HCT116 (cell line): ENCODE measurements at places on chromosomes 3 and 15. TPM values are rescaled to one million over a fixed set of nuclear protein-coding genes. Genes with fewer than 3 reads are reported as not detected.
A peak's percentile ranks its signal among the peaks of the same experiment; 100 is the strongest.

Gene IL17RE
- total RNA-seq = 14.3 TPM

Gene CD276
- total RNA-seq = 75.4 TPM

Gene MESP2
- total RNA-seq = 0.20 TPM

DNA sequence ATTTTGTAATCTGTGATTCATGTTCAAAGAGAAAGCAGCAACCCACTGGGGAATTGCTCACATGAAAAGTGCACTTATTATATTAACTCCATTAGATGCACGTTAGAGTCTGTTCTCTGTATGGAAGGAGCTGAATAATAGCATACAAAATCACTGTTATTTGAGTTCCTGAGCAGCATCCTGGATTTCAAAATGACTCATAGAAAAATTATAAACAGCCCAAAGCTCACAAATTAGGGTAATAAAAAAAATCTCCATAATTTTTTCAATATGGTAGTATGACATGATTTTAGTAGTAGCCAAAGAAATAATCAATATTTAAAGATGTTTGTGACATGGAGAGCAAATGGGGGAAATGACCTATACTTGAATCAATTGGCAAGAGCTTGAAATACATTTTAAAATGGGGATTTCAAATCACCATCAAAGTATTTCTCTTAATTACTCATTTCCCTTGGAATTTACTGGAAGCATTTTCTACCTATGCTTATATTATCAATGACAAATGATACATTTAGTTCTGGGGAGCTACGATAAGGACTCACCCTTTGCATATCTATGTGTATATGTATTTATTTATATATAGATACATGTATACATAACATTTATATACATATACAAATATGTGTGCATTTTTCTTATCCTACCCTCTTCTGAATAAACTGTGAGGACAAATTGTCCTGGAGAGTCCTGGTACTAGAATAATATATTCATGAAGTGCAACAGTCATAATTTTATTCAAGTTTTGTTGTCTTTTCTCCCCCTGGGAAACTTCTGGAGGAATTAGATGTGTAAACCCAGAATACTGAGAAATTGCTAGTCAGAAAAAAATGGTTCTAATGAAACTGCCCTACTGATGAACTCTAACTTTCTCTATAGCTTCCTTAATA lies 116.3 kb downstream of the RPL22L1 start:
- H3K27me3 ChIP-seq = no peaks in the 10 kb centered on the region
- H3K4me3 ChIP-seq = no peak overlapping the region
- no peaks in the 10 kb centered on the region for H3K36me3 ChIP-seq

- peak; percentile 23 for DNase-seq
- no peaks in the 10 kb centered on the region for H3K27me3 ChIP-seq
Observed at GRCh38 chr3:183188895-183189462, 26.4 kb upstream of the LAMP3 start.

- no peak overlapping the region for H3K4me3 ChIP-seq
- no peaks in the 10 kb centered on the region for H3K27me3 ChIP-seq
- H3K4me1 ChIP-seq = peaks cover 94% of the 10 kb centered on the region
- DNase-seq = no peak
Observed at GRCh38 chr15:60390231-60390630, 7.6 kb downstream of the ANXA2 start.

GRCh38 chr3:95751509-95751908 lies 1062.9 kb upstream of the EPHA6 start:
- no peaks in the 10 kb centered on the region for H3K4me1 ChIP-seq
- no peaks in the 10 kb centered on the region for H3K36me3 ChIP-seq
- no peak overlapping the region for H3K27ac ChIP-seq

DNA sequence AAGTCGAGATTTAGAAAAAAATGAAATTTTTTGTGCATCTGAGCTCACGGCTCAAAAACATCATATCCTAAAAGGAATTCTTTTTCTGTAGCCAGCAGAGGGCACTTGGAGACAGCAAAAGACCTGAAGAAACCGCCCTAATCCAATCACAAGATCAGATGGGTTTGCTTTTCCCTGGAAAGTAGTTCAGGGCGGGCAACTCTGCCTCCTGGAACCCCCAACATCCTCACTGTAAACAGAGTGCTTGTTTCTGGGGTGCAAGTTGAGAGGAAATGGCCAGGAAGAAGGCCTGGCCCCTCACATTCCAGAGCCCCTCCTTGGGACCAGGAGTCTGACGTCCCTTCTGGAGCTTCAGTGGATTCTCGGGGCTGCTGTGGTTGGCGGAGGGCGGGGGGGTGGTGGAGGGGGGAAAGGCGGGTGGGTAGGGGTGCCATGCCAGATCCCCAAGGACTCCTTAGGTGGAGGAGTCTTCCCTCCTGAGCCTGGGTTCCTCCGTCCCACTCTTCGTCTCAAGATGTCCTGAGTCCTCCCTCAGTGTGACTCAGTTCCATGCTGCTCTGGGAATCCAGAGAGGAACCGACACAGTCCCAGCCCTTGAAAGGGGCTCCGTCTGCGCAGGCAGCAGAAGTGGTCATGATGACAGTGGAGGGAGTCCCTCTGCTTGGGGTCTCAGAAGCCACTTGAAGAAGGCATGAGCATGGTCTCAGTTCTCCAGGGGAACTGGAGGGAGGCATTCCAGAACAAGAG lies 35.9 kb downstream of the CCK start:
- peak; percentile 34 for DNase-seq
- H3K4me1 ChIP-seq = peaks cover 5% of the 10 kb centered on the region; the same call in 1 of the 2 replicates
- H3K27ac ChIP-seq = no peak overlapping the region
- no peaks in the 10 kb centered on the region for H3K36me3 ChIP-seq

GRCh38 chr3:184299488-184300377 lies 692 bp downstream of the PSMD2 start:
- peak overlapping the region; percentile 84 for H3K4me3 ChIP-seq
- DNase-seq = no peak
- H3K4me1 ChIP-seq = peaks cover 4% of the 10 kb centered on the region
- peaks cover 40% of the 10 kb centered on the region for H3K36me3 ChIP-seq
- no peaks in the 10 kb centered on the region for H3K27me3 ChIP-seq

DNA sequence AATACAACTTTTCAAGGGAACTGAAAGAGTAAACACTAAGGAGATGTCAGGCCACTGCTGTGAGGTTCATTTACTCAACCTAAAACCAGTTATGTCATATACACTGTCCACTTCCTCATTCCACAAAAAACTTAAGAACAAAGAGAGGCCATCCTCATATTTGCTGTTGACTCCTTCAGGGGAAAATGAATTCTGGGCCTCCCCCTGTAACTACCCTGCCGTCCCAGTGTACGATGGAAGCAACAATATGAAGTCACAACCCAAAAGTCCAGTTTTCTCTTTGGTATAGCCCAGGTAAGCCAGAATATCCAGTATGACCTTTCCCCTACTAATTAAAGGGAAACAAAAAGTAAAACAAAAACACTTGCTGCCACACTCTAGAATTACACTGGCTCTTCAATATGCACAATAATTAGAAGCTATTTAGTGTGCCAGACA lies 16.2 kb downstream of the CEP152 start:
- H3K36me3 ChIP-seq = peaks cover 11% of the 10 kb centered on the region
- no peak for DNase-seq

GRCh38 chr3:94593526-94594150 lies 530.8 kb downstream of the NSUN3 start:
- no peaks in the 10 kb centered on the region for H3K36me3 ChIP-seq
- DNase-seq = no peak
- H3K27ac ChIP-seq = no peak overlapping the region

DNA sequence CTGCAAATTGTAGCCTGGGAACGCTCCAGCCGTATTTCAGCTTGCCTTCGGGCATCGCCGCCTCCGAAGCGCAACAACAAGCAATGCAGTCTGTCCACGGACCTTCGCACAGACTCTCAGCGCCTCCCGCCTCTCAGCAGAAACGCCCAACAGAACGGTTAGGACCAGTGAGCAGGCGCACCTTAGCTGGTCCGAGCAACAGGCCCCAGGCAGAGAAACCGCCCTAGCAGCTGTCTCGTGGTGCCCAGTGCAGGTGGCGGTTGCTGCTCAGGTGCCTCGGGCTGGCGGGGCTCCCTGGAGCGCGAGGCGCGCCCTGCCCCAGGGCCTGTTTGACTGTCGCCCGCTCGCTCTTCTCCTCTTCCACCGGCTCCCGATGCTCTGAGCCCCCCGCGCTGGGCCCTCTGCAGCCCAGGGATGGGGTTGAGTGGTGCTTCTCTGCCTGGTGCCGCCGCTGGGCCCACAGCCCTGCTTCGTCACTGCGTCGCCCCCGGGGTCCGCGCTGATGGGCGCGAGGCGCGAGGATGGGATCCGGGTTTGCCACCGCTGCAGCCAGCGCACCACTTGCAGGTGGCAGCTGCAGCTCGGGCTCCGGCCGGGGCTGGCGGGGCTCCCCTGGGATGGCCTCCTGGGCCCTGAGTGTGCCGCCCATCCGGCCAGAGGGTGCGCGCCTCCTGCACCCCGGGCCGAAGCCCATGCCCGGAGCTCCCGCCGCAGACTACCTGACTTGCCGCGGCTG lies 268.4 kb upstream of the FRG2C start:
- no peaks in the 10 kb centered on the region for H3K4me1 ChIP-seq
- no peak overlapping the region for H3K27ac ChIP-seq
- no peak for DNase-seq
- H3K36me3 ChIP-seq = no peaks in the 10 kb centered on the region
- H3K27me3 ChIP-seq = no peaks in the 10 kb centered on the region
- no peak overlapping the region for H3K4me3 ChIP-seq

- DNase-seq = no peak
- H3K27me3 ChIP-seq = 0 out of 2 replicates have a peak, but pooled peaks cover 3% of the 10 kb centered on the region
- H3K4me3 ChIP-seq = no peak overlapping the region
- H3K36me3 ChIP-seq = no peaks in the 10 kb centered on the region
- H3K4me1 ChIP-seq = no peaks in the 10 kb centered on the region
Observed at GRCh38 chr3:184690192-184690883, 21.5 kb downstream of the MAGEF1 start.
